Gastroesophageal sphincter (tissue), 4 donors: ENCODE measurements at places on chromosomes 5 and 9. TPM values are rescaled to one million over a fixed set of nuclear protein-coding genes. Genes with fewer than 3 reads are reported as not detected.

The PPP2R2B gene
- total RNA-seq: 1.0 TPM

The ZNF883 gene
- total RNA-seq: 0.94 TPM

The LCN2 gene
- 0.58 TPM for total RNA-seq

The PCDHGA5 gene
- 5.9 TPM for total RNA-seq

The PROB1 gene
- 3.9 TPM for total RNA-seq

The SLC26A2 gene
- total RNA-seq: 7.9 TPM

The INSYN2B gene
- not detected for total RNA-seq

The FBP1 gene
- 6.3 TPM for total RNA-seq

The LRRC70 gene
- 5.4 TPM for total RNA-seq

The PRR16 gene
- 2.7 TPM for total RNA-seq

The SMIM23 gene
- total RNA-seq: not detected

The TMCO6 gene
- total RNA-seq: 11.3 TPM

The CATSPER3 gene
- not detected for total RNA-seq

The PCDHB12 gene
- 0.67 TPM for total RNA-seq

The RIC1 gene
- 39.2 TPM for total RNA-seq

The FOXI1 gene
- not detected for total RNA-seq

The DNM1 gene
- total RNA-seq: 19.6 TPM

The MAMDC2 gene
- total RNA-seq: 145 TPM
